NCI-H748 treated with DMSO at 0.1 percent for 48 hours (cell line): ENCODE measurements at places on chromosomes 7 and 10.

DNA sequence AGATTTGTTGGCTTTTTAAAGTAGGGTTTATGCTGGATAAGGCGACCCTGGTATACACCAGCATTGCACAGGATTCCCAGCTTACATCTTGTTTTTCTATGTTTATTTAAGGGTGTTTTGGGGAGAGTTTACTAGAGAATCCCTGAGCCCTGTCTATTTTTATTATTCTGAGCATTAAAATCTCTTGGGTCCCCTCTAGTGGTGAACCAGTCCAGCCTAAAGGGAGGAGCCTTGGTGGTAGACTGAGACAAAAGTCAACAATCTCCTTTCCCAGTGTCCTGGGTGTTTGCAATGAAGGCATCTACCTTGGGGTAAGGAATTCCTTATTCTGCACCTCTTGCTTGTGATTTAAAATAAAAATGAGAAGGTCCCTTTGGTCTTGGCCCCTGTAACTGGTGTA is 38.2 kb downstream of the ANTXRL start:
- DNase-seq, result no peak

DNA sequence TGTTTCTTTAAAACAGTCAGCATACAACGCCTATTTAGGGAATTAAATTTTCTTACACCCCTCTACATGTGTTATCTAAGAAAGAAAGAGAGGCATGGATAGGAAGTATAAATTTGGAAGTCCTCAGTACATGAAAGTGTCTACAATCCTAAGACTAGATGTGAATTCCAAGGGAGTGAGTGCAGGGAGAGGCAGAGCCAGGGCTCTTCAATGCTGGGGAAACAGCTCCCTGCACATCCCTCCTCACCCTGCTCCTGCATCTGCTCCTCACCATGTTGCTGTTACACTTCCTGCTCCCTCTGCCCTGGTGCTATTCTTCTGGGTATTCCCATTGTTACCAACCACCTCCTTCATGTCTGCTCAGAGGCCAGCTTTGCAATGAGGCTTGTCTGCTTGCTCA is 229.1 kb upstream of the AKR1E2 start:
- peak; percentile 37 for DNase-seq

DNA sequence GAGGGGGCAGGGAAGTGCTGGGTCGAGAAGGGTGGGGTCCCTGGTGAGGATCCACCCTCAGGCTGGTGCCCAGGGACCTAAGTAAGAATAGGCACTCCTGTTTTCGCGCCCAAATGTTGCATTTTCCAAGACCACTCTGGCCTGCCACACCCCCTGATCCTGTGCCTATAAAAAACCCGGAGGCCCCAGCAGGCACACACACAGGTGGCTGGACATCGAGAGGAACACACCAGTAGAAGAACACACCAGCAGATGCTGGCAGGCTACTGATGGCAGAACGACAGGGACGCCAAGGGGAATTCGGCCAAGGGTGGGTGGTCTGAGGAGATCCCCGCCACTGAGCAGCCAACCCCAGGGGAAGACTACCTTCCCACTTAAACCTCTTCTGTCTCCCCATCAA is 633.9 kb upstream of the POT1 start:
- DNase-seq, result no peak

- no peak for DNase-seq
Observed at GRCh38 chr7:2624293-2624886, 7.4 kb upstream of the TTYH3 start.

DNA sequence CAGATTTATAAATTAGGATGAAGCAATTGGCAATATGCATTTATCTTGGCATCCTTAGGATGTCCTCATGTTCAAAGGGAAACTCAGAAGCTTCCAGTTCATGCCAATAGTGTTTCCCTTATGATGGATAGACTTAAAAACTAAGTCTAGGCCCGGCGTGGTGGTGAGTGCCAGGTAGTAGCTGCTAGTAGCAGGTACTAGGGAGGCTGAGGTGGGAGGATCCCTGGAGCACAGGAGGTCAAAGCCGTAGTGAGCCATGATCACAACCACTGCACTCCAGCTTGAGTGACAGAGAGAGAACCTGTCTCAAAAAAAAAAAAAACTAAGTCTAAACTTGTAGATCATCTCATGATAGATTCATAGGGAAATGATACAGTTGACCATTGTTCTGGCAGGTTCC is 115.0 kb downstream of the DOCK1 start:
- no peak for DNase-seq

GRCh38 chr7:140671966-140672365 is 779 bp upstream of the ADCK2 start:
- DNase-seq, result no peak

GRCh38 chr10:93091960-93092359 is 18.3 kb downstream of the CYP26A1 start:
- DNase-seq, result no peak

- DNase-seq, result no peak
Observed at GRCh38 chr10:131004276-131004675, 307.2 kb downstream of the TCERG1L start.

GRCh38 chr10:70675496-70676161 is 3.3 kb downstream of the ADAMTS14 start:
- DNase-seq, result no peak

- DNase-seq, result no peak
Observed at GRCh38 chr10:129045599-129045998, 421.4 kb upstream of the MGMT start.

DNA sequence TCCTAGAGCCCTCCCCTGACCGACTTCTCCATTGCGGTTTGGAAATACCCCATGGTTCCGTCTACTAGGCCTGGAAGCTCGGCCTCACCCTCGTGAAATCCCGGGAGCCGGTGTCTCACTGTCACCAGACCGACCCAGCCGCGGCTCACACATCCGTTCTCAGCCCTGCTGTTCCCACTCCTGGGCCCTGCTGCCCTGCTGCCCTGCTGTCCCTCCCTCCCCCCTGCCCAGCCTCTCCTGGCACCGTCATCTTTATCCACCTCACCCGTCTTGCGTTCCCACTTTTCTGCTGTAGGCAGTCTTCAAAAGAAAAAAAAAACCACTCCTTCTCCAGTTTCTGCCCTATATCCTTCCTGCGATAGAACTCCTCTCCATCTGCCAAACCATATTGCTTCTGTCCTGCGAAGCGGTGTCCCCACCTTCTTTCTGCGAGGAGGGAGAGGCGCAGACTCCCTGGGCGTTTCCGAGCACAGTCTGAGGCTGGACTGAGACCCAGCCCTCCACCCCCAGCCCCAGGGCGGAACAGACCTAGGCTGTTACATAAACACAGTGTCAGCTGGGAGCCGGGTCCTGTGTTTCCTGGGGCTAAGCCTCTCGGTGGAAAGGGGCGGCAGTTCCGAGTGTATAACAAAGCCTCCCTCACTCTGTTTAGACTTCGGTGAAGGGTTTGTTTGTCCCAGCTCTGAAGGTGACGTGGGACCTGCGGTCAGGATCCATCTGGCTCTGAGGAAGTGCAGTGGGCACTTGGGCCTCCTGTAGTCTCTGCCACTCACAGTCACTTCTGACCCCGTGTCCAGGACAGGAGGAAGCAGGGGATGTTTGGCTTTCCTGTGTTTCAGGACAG is 2.8 kb downstream of the AGAP3 start:
- no peak for DNase-seq

DNA sequence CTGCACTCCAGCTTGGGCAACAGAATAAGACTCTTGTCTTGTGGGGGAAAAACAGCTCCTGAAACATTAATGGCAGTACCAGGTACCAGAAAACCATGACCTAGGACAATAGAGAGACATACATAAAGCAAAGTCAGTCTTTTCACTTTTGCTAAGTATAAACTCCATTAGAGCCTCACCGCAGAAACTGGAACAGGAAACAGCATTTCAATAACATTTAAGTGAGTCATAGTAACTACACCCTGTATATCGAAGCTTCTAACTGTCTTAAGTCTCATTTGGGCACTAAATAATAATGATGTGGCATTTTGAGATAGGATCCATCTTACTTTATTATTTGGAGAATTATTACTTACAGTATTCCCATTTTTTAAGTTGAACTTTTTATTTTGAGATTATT is 517.8 kb upstream of the CELF2 start:
- no peak for DNase-seq
